ENCODE measurements at places on chromosomes 4 and X. TPM values are rescaled to one million over a fixed set of nuclear protein-coding genes. Genes with fewer than 3 reads are reported as not detected.

- H3K36me3 ChIP-seq: no peaks in the 10 kb centered on the region
- no peak for DNase-seq
- H3K27me3 ChIP-seq: peaks cover 8% of the 10 kb centered on the region
- no peaks in the 10 kb centered on the region for H3K4me1 ChIP-seq
- no peak overlapping the region for H3K4me3 ChIP-seq
These were observed 4.8 kb upstream of the NHS start for GRCh38 chrX:17370191-17370590.

The SAGE1 gene
- not detected for total RNA-seq

- no peaks in the 10 kb centered on the region for H3K36me3 ChIP-seq
- H3K4me3 ChIP-seq: no peak overlapping the region
- H3K27me3 ChIP-seq: peaks cover 7% of the 10 kb centered on the region
- DNase-seq: no peak
These were observed 16.8 kb downstream of the BANK1 start for GRCh38 chr4:101807351-101807750.

GRCh38 chr4:112766422-112766821 lies 129.5 kb downstream of the LARP7 start:
- no peaks in the 10 kb centered on the region for H3K36me3 ChIP-seq
- H3K27ac ChIP-seq: no peak overlapping the region
- DNase-seq: peak; percentile 12
- peaks cover 3% of the 10 kb centered on the region for H3K27me3 ChIP-seq

DNA sequence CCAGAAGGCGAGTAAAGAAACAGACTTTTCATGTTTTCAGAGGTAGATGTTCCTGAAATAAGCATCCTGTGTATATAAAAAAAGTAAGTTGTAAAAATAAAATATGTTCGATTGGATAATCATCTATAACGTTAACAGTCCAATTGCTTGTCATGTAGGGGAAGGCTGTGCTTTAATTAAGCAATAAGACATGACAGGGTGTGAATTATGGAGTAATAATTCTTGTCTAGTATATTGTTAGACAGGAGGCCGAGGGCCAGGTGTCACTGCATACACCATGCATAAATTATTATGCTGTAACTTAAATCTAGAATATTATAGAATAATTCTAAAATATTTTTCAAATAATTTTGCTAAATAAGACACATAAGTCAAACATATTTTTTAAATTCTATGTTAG lies 494.6 kb upstream of the TENM3 start:
- H3K27me3 ChIP-seq: no peaks in the 10 kb centered on the region
- no peaks in the 10 kb centered on the region for H3K4me1 ChIP-seq
- H3K36me3 ChIP-seq: no peaks in the 10 kb centered on the region
- no peak overlapping the region for H3K4me3 ChIP-seq

GRCh38 chr4:139011225-139011950 lies 4.2 kb upstream of the NOCT start:
- no peak overlapping the region for H3K4me3 ChIP-seq
- no peak for DNase-seq
- peaks cover 19% of the 10 kb centered on the region for H3K4me1 ChIP-seq
- peaks cover 2% of the 10 kb centered on the region for H3K36me3 ChIP-seq

The LIN54 gene
- 22.7 TPM for total RNA-seq

The NEUROG2 gene
- total RNA-seq: not detected
